Fibroblast of skin of right biceps (primary cell): ENCODE measurements at places on chromosomes 3 and 15.

DNA sequence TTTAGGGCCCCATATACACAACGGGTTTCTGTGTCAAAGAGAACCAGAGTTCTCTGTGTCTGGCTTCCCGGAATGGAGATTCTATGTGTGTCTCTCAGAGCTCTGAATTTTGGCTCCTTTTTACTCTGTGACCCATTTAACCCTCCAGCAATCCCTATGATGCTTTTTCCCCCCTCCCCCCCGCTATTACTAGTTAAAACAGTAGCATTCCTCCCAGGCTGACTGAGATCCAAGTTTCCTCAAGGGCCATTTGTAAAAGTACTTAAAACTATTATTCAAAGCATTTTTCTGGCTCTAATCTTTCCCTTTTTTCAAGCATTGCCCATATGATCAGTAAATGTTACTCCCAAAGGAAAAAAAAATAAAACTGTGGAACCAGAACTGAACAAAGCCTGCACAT lies 6.6 kb upstream of the STAC start:
- DNase-seq, result peak; percentile 65

GRCh38 chr3:67655364-67656121 lies 1.1 kb upstream of the SUCLG2 start:
- no peak for DNase-seq

DNA sequence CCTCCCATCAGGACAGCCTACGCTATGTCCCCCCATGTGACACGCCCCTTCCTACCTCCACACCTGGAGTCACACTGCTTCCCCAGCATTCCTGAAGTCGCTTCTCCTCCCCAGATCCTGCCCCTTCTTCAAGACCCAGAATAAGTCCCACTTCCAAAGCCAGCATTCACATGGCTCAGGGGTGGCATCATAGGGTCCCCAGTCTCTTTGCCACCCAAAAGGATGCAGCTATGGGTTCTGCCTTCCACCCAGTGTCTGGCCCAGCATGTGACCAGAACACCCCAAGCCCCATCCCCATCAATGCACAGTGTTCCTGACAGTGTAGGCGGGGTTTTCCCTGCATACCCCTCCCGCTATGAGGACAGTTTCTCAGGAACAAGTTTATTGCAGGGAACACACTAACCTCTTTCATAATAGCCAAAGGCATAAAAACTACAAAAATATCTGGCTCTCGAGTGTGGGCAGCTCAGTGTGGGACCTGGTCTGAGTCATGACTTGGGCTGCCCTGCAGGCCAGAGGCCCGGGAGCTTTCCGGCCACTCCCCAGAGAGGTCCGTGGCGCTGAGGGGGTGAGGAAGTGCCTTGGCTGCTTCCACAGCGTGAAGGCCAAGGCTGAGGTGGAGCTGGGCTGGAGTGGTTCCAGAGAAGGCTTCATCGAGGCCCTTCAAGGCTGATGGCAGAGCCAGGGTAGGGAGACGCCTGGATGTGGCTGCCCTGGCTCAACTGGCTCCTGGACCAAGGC lies 5.8 kb downstream of the ISLR start:
- peak; percentile 83 for DNase-seq

DNA sequence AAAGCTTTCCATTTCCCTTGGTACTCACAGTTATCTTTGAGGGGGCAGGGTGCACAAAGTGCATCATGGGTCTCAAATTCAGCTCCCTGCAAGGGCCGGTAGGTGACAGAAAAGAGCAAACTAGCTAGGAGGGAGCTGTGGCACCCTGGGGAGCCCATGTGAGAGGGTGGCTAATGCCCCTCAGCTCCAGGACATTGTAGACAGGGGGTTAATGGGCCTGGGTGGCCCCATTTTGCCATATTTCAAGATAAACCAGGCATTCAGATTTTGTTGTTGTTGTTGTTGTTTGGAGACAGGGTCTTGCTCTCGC lies 3.7 kb upstream of the SLC6A6 start:
- no peak for DNase-seq

- DNase-seq, result no peak
Observed at GRCh38 chr3:99442599-99442998, 195.8 kb upstream of the COL8A1 start.

- peak; percentile 70 for DNase-seq
Observed at GRCh38 chr15:33910741-33911140, 57.6 kb upstream of the CHRM5 start.

DNA sequence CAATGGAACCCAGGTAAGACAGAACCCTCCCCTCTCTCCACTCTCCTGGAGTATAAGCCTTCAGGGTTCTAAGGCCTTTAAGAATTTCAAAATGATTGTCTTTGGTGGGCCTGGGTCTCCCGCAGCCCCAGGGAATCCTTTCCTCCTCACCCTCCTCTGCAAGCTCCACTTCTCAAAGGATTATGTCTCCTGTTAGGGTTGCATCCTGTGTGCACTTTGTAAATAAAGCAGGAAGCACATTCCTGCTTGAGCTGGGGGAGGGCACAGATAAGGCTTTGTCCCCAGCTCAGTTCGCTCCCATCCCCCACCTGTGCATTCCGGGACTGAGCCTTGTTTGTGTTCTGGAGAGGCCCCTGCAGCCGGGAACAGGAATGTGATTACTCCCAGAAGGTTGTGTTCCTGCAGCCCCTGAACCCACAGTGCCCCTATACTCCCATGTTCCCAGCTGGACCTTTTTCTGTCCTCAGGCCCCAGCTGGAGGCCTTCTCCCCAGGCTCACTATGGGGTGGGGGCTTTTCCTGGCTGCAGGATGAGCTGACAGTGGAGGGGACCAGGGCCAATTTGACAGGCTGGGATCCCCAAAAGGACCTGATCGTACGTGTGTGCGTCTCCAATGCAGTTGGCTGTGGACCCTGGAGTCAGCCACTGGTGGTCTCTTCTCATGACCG lies 9.5 kb downstream of the TYRO3 start:
- DNase-seq, result peak; percentile 69

DNA sequence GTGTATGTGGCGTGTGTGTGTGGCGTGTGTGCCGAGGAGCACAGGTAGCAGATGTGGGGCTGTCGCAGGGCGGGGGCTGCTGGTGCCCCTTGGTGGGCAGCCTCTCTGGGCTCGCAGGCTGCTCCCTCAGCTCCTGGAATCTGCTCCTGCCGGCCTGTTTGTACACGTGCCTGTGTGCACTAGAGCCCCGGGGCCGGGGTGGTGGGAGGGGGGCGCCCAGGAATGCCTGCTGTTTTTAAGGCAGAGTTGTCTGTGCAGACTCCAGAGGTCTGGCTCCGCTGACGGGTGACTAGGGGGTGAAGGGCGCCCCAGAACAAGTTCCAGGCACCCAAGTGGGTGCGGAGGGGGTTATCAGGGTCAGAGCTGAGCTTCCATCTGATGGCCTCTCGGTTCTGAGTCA lies 112.2 kb downstream of the FBLN2 start:
- DNase-seq, result no peak

DNA sequence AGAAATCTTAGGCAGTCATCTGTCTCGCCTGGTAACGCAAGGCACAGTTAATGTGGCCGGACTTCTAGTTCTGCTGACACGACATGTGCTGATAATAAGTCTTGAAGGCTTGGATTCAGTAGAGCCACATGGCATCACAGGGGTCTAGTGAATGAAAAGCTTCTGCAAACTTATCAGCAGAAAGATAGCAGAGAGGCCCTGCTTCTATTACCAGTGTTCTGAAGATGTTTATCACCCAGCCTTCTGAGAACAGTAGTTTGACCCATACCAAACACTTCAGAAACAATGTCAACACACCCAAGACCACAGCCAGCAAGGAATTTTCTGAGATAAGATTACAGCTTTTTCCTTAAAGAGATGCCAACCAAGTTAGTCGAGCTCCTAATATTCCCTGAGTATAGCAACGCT lies 102.7 kb upstream of the UMPS start:
- DNase-seq, result peak; percentile 52

GRCh38 chr3:66762916-66763693 lies 235.0 kb upstream of the KBTBD8 start:
- no peak for DNase-seq

DNA sequence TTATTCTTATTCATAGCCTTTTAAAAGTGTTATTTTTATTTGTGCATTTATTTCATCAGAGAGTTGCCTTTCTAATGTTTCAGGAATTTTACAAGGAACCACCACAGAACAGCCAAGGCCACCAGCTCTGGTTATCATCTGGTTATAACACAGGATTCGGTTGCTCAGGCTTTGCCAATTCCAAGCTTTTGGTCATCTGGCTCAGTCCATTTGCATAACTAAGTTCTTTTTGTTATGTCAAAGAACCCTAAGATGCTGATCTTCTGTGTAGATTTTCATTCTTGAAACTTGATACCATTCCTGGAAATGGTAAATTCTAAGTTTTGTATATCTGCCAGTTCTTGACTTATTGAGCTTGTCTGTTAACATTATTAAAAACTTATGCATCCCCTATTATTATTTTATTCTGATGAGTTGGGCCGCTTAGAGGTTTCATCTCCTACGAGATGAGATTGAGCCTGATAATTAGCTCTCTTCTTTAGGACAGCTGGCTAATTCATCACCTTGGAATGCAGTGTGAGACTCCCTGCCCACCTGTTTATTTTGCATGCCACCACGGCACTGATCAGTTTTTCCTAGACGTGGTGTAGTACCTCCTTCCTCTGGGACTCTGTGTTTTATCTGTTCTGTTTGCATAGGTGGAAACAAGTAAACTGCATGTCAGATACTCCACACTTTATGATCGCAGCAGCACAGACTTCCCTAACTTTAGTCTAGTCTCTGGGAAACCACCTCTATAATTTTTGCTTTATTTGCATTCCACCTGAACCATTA lies 264.8 kb downstream of the SLCO3A1 start:
- peak; percentile 12 for DNase-seq

DNA sequence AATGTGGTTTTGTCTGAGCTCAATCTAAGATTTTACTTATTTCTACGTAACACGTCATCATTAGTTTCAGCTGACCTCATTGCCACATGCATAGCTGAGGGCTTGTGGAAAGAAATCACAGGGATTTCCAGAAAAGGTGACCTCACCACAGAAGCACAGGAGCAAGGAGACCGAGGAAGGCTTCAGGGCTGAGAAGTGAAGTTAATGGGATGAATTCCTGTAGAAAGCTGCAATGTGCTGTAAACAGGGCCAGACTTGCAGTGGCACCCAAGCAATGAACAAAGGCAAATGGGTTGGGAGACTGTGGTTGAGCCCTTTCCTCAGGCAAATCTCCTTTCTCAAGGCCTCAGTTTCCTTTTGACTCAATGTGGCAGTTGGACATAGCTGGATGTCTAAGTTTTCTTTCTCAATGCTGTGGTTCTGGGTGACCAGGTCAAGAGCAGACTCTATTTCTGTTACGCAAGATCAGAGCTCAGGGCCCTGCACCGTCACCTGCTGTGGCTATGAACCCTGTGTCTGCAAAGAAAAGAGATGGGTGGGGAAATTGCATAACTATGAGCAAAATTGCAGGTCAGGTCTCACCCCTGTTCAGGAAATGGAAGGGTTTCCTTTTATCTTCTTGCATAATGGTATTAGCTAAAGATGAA lies 252.2 kb upstream of the TBL1XR1 start:
- DNase-seq, result peak; percentile 78

- DNase-seq, result no peak
Observed at GRCh38 chr3:42855219-42855546, 20.5 kb downstream of the CYP8B1 start.

DNA sequence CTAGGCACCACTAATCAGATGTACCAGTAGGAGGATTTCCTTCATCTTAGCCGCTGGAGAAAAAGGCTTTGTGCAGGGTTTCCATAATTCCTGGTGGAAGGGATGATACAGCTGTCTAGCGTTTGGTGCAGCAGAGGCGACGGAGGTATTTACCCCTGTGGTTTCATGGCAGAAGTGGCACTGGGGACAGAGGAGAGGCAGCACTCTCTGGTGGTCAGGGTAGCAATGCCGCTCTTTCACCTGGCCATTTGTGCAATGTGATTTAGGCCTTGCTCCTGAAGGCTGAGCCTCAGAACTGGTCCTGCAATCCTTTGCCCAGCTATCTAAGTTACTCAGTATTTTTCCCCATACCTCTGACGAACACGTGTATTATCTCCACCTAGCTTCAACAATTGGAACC lies 47.1 kb upstream of the BNIP2 start:
- no peak for DNase-seq

DNA sequence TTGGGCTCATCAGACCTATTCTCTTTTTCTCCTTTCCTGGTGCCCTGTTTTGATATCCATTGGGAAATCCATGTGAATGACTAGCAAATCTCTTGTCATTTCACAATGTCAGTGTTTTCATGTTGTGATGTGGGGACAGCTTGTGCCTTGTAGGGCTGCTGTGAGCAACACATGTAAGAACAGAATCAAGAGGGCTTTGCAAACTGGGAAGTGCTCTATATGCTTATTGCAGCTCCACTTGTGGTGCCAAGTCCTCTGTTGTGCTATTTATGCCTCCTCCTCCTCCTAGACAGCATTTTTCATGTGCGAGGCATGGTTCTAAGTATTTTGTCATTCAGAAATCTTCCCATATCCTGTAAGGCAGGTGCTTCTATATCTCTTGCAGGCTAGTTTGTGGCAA lies 56.4 kb downstream of the ZNF621 start:
- DNase-seq, result no peak
